ENCODE measurements at places on chromosomes 11 and 22.
A peak's percentile ranks its signal among the peaks of the same experiment; 100 is the strongest.

GRCh38 chr22:29263791-29264276, 3.9 kb downstream of the RHBDD3 start:
- no peak for DNase-seq

DNA sequence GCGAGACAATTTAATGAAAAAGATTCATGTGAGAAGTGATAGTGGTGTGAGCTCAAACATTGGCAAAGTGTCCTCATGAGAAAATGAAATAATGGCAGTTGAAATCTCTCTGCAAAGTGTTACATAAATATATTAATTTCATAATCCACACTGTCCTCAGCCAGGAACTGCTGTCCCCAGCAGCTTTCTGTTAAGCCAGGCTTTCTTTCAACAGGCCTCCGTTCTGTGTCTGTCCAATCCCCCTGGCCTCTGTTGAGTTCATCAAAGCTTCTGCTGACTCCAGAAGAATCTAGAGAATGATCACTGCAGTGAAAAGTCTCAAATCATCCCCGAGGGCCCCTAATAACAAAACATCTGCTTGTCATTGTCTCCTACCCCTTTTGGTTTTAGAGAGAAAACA, 10.0 kb upstream of the ASCC2 start:
- no peak for DNase-seq

- no peak for DNase-seq
Observed at GRCh38 chr11:99555486-99555885, 534.7 kb downstream of the CNTN5 start.

DNA sequence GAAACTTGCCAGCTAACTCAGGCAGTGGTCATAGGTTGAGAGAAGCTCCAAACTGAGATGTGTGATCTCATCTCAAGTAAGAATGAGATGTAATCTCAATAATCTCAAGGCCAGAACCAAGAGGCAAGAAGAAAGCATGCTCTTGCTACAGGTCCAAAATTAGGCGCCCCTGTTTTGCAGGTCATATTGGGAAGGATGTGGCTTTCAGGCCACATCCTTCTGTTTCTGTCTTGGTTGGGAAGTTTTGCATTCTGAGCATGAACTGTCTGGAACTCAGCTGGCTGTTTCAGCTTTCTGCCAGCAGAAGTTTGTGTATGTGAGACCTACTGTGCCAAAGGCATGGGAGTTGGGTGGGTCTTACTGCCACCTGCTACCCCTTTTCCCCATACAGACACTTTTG, 67.5 kb upstream of the MS4A8 start:
- DNase-seq = no peak

- DNase-seq = no peak
Observed at GRCh38 chr11:77252555-77253270, 48.8 kb downstream of the GDPD4 start.

DNA sequence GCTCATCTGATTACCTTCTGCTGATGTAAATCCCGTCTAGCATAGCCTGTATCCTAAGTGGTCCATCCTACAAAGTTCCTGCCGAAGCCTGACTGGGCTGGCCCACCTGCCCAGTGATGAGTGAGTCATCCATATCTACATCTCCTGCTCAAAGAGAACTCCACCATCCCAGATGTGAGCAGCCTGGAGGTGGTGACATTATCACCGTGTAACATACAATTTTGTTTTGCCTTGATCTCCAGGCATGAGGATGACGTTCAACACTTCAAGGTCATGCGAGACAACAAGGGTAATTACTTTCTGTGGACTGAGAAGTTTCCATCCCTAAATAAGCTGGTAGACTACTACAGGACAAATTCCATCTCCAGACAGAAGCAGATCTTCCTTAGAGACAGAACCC, 5.6 kb downstream of the TMA7B start:
- DNase-seq = no peak

- DNase-seq = peak; percentile 85
Observed at GRCh38 chr22:38056969-38057891, at the start of gene PICK1. PICK1 (plus strand) TSS chr22:38057404; CDS start chr22:38057810, 406 bp downstream.
